ENCODE measurements at places on chromosomes 6 and 20.

DNA sequence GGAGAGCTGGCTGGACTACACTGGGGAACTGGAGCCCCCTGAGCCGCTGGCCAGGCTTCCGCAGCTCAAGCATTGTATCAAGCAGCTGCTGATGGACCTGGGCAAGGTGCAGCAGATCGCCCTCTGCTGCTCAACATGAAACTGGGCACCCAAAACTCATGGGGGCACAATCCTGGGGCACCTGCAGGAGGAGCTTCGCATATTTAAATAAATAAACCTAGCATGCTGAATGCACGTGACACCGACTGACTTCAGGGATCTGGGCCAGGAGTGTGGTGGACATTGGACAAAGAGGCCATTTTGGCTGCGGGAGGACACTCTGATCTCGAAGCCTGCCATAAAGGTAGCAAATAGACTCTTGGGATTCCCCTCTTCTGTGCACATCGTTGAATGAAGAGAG, 6.8 kb downstream of the SCAND1 start:
- no peak for DNase-seq

GRCh38 chr6:78701407-78701806, 165.9 kb upstream of the IRAK1BP1 start:
- no peak for DNase-seq

- no peak for DNase-seq
Observed at GRCh38 chr6:88869263-88870020, 94.0 kb downstream of the RNGTT start.

GRCh38 chr6:27388293-27389197, at the start of gene ZNF391:
TSS of gene ZNF391 (plus strand) at chr6:27388759. CDS start at chr6:27400371, 11,612 bp downstream.
- peak; percentile 71 for DNase-seq

Data from GDM1 (cell line).